Central memory CD4-positive, alpha-beta T cell (primary cell): ENCODE measurements at places on chromosomes 13 and 19.
A peak's percentile ranks its signal among the peaks of the same experiment; 100 is the strongest.

DNA sequence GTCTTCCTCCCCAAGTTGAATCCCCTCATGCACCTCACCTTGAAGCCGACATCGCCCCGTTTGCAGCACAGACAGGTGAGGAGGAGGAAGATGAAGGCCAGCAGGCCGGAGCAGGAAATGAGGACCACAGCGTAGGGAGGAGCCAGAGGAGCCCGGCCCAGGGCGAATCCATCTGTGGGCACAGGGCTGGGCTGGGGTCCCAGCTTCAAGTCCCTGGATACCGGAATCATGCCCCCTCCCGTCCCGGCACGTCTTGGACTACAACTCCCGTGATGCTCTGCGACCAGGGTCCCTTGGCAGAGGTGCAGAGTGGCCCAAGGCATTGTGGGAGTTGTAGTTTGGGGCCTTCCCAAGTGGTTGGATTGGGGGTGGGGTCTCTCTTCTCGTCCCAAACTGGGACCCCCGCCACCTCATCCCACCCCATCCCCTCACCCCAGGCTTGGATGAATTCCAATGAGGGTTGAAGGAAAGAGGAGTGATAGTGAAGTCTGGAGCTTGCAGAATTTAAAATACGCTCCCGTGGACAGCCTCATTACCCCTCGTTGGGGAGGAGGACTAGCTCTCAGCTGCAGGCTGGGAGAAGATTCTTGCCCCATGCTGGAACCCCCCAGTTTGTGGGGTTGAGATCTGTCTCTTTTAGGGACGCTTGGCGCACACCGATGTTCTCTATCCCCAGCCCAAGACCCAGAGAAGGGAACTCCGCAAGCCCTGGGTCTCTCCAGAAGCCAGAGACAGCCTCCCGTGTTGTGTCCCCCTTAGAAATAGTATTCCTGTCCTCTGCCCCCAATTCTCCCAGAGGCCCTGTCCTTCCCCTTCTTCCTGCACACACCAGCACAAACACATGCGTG, 990 bp downstream of the LMTK3 start:
- peak; percentile 69 for DNase-seq

DNA sequence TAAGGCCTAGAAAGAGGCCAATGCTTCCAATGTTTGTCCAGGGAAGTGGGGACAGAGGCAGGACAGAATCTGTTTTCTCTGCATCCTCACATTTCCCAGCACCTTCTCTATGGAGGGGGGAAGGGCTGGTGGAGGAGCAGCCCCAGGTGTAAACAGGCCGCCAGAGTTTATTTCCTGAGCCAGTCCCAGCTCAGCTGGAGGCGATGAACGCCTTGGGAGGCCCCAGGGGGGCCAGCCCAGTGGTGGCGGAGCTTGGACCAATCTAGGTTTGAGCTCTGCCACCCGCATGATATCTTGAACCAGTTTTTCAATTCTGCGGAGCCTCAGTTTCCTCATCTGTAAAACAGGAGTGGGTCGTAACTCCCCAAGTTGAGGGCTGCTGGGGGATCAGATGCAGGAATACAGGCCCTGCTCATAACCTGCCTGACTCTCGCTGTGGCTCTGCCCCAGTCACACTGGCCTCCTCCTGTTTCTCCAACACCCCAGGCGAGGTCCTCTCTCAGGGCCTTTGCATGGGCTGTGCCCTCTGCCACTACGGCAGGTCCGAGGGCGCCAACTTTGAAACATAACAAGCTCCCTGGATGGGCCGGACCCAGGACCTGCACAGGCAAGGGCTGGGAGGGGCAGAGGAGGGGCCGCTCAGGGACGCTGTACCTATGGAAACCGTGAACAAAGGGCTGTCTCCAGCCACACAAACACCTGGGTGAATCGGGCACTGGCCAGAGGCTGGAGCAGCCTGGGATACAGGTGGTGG, 1.1 kb downstream of the TNFAIP8L1 start:
- DNase-seq, result no peak

GRCh38 chr13:106143392-106143791, 392.1 kb downstream of the EFNB2 start:
- DNase-seq, result no peak

- no peak for DNase-seq
Observed at GRCh38 chr13:41053384-41053826, 7.9 kb upstream of the WBP4 start.

DNA sequence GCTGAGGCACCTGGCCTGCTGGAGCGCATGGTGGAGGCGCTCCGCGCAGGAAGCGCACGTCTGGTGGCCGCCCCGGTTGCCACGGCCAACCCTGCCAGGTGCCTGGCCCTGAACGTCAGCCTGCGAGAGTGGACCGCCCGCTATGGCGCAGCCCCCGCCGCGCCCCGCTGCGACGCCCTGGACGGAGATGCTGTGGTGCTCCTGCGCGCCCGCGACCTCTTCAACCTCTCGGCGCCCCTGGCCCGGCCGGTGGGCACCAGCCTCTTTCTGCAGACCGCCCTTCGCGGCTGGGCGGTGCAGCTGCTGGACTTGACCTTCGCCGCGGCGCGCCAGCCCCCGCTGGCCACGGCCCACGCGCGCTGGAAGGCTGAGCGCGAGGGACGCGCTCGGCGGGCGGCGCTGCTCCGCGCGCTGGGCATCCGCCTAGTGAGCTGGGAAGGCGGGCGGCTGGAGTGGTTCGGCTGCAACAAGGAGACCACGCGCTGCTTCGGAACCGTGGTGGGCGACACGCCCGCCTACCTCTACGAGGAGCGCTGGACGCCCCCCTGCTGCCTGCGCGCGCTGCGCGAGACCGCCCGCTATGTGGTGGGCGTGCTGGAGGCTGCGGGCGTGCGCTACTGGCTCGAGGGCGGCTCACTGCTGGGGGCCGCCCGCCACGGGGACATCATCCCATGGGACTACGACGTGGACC, 9.7 kb upstream of the STRN4 start:
- no peak for DNase-seq

DNA sequence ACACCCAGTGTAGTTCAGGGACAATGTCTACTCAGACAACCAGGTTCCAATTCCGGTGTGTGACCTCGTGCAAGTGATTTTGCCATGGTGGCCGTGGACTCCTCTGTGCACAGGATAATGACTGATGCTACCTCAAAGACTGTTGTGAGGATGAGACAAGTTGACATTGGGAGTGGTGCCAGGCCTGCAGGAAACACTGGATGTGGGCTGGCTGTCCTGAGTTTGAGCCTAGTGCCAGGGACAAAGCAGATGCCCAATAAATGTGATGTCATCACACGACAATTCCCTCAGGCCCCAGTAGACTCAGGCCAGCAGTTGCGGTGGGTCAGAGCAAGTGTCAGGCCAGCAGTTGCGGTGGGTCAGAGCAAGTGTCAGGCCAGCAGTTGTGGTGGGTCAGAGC, 6.2 kb upstream of the SCN1B start:
- DNase-seq, result no peak

DNA sequence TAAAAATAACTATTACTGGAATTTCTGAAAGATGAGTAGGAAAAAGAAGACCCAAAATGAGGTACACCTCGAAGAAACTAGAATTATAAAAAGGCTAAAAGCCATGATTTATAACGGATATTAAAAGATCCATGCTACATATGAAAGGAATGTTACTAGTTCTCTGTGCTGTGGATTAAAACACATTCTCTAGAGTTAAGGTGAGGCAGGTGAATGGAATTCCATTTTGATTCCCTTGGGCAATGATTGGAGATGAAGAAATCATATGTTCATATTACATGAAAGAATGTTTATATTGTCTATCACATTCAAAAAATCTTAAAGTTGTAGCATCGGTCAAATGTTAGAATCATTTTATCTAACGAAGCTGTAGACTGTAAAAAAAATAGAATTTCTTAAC, 783.7 kb downstream of the PCDH9 start:
- DNase-seq, result no peak

- DNase-seq, result no peak
Observed at GRCh38 chr19:45102481-45102880, 9.5 kb downstream of the PPP1R37 start.

DNA sequence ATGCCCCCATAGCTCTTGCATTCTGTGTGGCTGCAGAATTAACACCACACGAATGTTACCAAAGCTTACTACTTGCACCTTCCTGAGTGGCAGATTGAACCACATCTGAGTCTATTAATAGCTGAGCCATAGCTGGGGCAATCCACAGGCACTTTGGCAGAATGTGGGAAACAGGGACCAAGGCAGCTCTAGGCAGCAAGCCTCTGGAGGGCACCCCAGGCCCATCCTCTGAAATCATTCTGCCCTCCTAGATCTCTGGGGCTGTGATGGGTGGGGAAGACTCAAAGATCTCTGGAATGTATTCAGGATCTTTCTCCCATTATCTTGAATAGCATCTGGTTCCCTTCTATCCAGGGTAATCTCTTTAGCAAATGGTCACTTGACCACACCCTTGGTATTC, 139.3 kb downstream of the TNFRSF19 start:
- DNase-seq, result no peak

GRCh38 chr19:41808663-41809566, 12.5 kb downstream of the CEACAM3 start:
- no peak for DNase-seq

DNA sequence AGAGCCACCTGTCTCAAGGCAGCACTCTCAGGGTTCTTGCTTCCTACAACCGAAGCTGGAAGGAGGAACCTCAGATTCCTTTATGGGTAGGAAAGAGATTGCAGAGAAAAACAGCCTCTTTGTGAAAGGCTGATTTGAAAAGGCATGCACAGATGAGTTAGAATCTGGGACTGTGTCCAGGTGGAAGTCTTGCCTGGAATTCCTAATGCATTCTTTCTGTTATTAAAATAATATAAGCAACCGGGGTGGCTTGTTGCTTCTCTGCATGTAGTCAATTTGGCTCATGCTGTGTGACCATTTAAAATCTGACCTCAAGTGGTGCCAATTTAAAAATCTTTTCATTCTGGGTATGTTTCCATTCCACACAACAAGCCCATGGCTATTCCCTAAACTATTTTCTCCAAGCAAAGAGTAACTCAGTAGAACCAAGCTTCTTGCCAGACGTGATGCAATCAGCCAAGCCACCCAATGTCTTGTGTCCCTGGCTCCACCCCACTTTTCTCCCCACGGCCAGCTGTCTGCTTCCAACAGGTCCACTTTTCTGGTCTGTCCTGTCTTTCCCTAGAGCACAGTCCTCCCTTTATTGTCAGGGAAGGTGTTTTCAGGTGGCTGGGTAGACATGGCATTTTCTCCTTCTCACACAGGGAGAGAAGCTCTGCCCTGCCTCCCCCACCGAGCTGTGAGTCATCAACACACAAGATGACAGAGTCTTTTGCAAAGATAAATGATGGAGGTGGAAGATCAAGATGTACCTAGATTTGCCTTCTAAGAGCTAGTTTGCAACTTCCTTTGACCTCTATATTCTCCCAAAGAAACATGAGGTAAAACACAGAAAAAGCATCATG, 394.3 kb downstream of the FOXO1 start:
- no peak for DNase-seq

- no peak for DNase-seq
Observed at GRCh38 chr13:26378116-26378515, 124.2 kb downstream of the CDK8 start.

GRCh38 chr19:17390665-17391370, 3.2 kb downstream of the CCDC194 start:
- DNase-seq, result peak; percentile 79

DNA sequence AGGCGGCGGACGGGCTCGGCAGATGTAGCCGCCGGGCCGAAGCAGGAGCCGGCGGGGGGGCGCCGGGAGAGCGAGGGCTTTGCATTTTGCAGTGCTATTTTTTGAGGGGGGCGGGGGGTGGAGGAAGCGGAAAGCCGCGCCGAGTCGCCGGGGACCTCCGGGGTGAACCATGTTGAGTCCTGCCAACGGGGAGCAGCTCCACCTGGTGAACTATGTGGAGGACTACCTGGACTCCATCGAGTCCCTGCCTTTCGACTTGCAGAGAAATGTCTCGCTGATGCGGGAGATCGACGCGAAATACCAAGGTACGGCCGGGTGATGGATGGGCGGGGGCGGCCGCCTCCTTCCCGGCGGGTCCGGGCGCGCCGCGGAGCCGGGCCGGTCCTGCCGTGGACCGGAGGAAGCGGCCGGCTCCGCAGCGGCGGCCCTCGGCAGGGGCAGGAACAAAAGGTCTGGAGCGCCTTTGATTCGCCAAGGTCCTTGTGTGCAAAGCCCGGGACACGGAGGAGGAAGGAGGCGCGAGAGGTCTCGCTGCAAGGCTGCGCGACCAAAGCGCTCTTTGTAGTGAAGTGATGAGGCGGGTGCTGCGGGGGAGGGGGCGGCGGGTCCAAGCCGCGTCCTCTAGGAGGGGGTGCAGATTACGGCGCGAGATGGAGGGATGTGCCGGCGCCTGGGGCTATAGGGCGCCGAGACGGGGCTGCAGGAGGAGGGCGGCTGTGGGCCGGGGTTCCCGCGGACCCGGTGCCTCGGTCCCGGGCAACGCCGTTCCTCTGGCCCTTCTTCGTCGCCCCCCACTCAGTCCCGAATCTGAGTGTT, 689 bp downstream of the ING1 start:
- peak; percentile 73 for DNase-seq
